ENCODE measurements at places on chromosomes 4 and X. TPM values are rescaled to one million over a fixed set of nuclear protein-coding genes. Genes with fewer than 3 reads are reported as not detected.

GRCh38 chrX:102154900-102155805 lies 624 bp downstream of the BEX5 start:
- no peaks in the 10 kb centered on the region for H3K36me3 ChIP-seq
- DNase-seq = no peak
- H3K27ac ChIP-seq = no peak overlapping the region
- H3K4me1 ChIP-seq = no peaks in the 10 kb centered on the region
- H3K27me3 ChIP-seq = no peaks in the 10 kb centered on the region

DNA sequence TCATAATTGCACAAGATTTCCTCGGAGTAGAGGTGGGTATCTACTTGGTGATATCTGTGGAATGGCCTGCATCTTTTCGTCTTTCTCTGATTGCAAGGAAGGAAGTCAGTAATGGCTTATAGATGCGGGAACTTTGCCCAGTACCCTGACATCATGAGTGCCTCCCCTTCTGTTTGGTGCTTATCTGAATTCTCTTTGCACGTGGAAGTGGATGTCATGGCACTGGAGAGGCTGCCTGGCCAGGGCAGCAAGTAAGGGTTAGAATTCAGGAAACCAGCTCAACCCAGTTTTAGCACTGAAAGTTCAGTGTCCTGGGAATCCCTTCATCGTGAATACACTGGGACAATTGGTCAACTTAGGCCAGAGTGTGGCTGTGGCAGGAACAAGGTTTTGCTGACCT lies 83.5 kb upstream of the RAPGEF2 start:
- H3K27me3 ChIP-seq = no peaks in the 10 kb centered on the region
- no peak overlapping the region for H3K27ac ChIP-seq
- no peaks in the 10 kb centered on the region for H3K4me1 ChIP-seq

GABRG1 gene
- total RNA-seq = not detected

DNA sequence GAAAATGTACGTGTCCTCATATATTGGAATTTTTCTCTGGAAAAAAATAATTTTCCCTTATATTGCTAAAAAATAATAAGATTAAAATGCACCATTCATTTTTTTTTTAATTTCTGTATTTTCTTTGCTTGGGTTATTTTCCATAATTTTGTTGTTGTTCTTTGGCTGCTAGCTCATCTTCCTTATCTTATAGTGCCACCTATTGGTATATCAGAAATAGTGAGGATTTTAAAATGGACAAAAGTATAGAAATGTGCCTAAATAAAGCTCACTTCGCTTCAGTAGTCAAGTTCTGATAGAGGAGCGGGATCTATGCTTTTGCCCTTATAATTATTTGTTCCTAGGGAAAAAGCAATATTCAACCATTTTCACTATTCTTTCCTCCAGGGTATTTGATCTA lies 134.8 kb downstream of the NAP1L3 start:
- no peak overlapping the region for H3K27ac ChIP-seq
- DNase-seq = no peak
- no peaks in the 10 kb centered on the region for H3K27me3 ChIP-seq
- no peak overlapping the region for H3K4me3 ChIP-seq
- H3K36me3 ChIP-seq = no peaks in the 10 kb centered on the region

DNA sequence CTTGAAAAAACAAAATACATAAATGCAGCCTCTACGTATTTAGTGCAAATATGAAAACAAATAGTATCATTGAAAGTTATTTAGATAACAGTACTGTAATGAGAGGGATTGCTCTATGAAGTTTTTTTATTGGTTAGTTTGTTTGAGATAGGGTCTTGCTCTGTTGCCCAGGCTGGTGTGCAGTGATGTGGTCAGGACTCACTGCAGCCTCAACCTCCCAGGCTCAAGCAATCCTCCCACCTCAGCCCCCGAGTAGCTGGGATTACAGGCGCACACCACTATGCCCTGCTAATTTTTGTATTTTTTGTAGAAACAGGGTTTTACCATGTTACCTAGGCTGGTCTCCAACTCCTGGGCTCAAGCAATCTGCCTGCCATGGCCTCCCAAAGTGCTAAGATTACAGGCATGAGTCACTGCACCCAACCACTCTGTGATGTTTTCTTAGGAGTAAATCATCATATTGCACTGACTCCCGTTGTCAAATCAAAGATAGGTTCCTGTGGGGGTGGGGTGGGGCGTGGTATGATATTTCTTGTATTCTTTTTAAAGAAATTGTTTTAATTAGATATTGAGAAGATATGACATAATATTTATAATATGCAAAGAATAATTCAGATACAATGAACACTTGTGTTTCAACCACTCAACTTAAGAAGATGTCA lies 75.8 kb downstream of the ATG4A start:
- H3K4me1 ChIP-seq = peaks cover 9% of the 10 kb centered on the region
- DNase-seq = peak; percentile 40
- H3K27ac ChIP-seq = no peak overlapping the region
- no peaks in the 10 kb centered on the region for H3K36me3 ChIP-seq
- no peak overlapping the region for H3K4me3 ChIP-seq
- no peaks in the 10 kb centered on the region for H3K27me3 ChIP-seq

GRCh38 chrX:86047174-86047935 lies at the start of gene CHM:
Gene CHM (minus strand): TSS chrX:86047558. CDS start chrX:86047532, 26 bp downstream.
- peaks cover 8% of the 10 kb centered on the region for H3K4me1 ChIP-seq
- peak; percentile 73 for DNase-seq
- H3K4me3 ChIP-seq = peak within 1 kb of the TSS; percentile 70
- H3K27ac ChIP-seq = peak within 1 kb of the TSS; percentile 76
- no peaks in the 10 kb centered on the region for H3K27me3 ChIP-seq

CNOT6L gene
- 26.7 TPM for total RNA-seq

PDE6B gene
- total RNA-seq = 8.2 TPM

DNA sequence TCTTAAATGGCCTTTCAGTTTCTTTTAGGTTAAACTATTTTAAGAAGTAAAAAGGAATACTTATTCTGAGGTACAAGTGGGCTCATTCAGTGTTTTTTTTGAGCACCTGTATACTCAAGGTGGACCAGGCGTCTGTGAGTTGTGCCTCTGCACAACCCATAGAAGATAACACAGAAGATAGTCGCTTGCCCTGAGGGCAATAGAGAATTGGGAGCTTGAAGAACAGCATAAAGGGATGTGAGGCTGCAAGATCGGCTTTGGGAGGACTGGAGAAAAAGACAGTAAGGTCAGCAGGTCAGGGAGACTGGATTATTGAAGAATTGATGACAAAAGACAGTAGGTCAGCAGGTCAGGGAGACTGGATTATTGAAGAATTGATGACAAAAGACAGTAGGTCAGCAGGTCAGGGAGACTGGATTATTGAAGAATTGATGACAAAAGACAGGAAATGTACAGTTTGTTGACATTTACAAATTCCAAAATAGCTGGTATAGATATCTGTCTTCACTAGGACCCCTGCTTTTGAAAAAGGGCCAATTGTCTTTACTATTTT lies 3.1 kb downstream of the CPE start:
- no peak overlapping the region for H3K27ac ChIP-seq
- DNase-seq = no peak
- H3K27me3 ChIP-seq = no peaks in the 10 kb centered on the region
- no peaks in the 10 kb centered on the region for H3K36me3 ChIP-seq

BEX1 gene
- not detected for total RNA-seq

GRCh38 chr4:10074767-10075105 lies 41.9 kb downstream of the WDR1 start:
- H3K27me3 ChIP-seq = no peaks in the 10 kb centered on the region
- no peak overlapping the region for H3K27ac ChIP-seq
- DNase-seq = no peak
- no peak overlapping the region for H3K4me3 ChIP-seq
- no peaks in the 10 kb centered on the region for H3K4me1 ChIP-seq
- peaks cover 11% of the 10 kb centered on the region for H3K36me3 ChIP-seq

DNA sequence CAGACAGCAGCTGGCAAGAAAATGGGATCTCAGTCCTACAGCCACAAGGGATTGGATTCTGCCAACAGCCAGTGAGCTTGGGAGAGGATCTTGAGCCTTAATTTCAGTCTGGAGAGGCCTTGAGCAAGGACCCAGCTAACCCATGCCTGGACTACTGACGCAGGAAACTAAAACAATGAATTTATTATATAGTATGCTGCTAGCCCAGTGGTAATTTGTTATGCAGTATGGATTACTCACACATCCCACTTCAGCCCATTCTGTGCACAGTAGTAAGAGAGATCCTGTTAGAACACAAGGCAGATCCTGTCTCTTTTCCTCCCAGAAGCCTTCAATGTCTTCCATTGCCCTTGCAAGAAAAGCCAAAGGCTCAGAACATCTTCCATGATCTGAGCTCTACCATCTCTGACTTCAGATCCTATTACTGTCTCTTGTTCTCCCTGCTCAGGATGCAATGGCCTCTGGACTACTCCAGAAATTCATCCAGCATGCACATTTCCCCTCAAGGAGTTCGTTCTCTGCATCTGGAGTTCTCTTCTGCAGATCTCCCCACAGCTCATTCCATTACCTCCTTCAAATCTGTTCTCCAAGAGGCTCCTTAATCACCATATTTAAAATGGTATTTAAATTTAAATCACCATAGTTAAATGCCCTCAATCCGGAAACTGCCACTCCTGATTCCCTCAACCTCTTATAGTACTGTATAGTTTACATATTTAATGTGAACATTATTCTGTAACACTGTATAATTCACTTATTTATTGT lies 27.6 kb downstream of the SMIM20 start:
- H3K4me3 ChIP-seq = no peak overlapping the region
- H3K4me1 ChIP-seq = no peaks in the 10 kb centered on the region
- DNase-seq = no peak
- no peaks in the 10 kb centered on the region for H3K36me3 ChIP-seq
- H3K27me3 ChIP-seq = no peaks in the 10 kb centered on the region

GRCh38 chr4:1166509-1167243 lies 5.7 kb downstream of the SPON2 start:
- no peak overlapping the region for H3K27ac ChIP-seq
- H3K36me3 ChIP-seq = no peaks in the 10 kb centered on the region
- H3K4me3 ChIP-seq = peak overlapping the region; percentile 54
- peaks cover 5% of the 10 kb centered on the region for H3K27me3 ChIP-seq

GRCh38 chrX:137234651-137235402 lies 201.0 kb upstream of the GPR101 start:
- H3K36me3 ChIP-seq = no peaks in the 10 kb centered on the region
- DNase-seq = no peak
- no peak overlapping the region for H3K27ac ChIP-seq
- peaks cover 48% of the 10 kb centered on the region for H3K27me3 ChIP-seq
- H3K4me3 ChIP-seq = no peak overlapping the region

GAGE13 gene
- not detected for total RNA-seq

DNA sequence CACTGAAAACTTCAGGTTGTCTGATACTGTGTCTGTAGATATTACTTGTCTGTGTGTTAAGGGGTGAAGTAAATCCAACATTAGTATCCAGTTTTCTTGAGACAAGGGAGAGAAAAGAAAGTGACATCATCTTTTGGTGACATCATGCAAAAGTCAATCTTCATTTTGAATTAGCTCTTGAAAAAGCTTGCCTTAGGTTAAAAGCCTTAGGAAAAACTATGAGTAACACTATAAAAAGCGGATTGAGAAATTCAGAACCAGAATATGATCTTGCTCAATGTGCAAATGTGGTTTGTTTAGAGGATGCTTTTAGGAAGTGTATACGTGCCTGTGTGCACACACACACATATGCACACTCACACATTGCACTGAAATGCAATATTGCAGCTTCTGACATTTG lies 345.8 kb upstream of the CASK start:
- H3K4me3 ChIP-seq = no peak overlapping the region
- H3K27me3 ChIP-seq = no peaks in the 10 kb centered on the region
- no peaks in the 10 kb centered on the region for H3K4me1 ChIP-seq
- H3K27ac ChIP-seq = no peak overlapping the region
- no peaks in the 10 kb centered on the region for H3K36me3 ChIP-seq

C1QTNF7 gene
- not detected for total RNA-seq

SSX3 gene
- not detected for total RNA-seq

GRCh38 chr4:2786152-2786671 lies 6.7 kb upstream of the SH3BP2 start:
- H3K4me3 ChIP-seq = no peak overlapping the region
- DNase-seq = no peak
- H3K27me3 ChIP-seq = no peaks in the 10 kb centered on the region
- 0 out of 2 replicates have a peak, but pooled peaks cover 7% of the 10 kb centered on the region for H3K4me1 ChIP-seq

- no peak for DNase-seq
- H3K4me1 ChIP-seq = no peaks in the 10 kb centered on the region
- no peak overlapping the region for H3K4me3 ChIP-seq
- H3K27me3 ChIP-seq = no peaks in the 10 kb centered on the region
- no peak overlapping the region for H3K27ac ChIP-seq
Measured at GRCh38 chr4:133150486-133151340, 1.6 kb downstream of the PCDH10 start.

- no peaks in the 10 kb centered on the region for H3K36me3 ChIP-seq
- no peak overlapping the region for H3K27ac ChIP-seq
- no peak for DNase-seq
- H3K4me1 ChIP-seq = no peaks in the 10 kb centered on the region
- H3K27me3 ChIP-seq = no peaks in the 10 kb centered on the region
Measured at GRCh38 chrX:34915463-34916225, 27.0 kb upstream of the FAM47B start.

DNA sequence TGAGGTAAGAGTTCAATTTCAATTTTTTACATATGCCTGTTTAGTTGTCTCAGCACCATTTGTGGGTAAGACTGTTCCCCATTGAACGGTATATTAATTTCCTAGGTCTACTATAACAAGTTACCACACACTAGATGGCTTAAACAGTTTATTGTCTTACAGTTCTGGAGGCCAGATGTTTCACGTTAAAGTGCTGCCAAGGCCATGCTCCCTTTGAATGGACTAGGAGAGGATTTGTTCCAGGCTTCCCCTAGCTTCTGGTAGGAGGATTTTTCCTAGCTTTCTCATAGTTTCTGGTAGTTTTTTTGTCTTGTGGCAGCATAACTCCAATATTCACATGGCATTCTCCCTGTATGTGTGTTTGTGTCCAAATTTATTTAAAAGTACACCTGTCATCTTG lies 149.3 kb upstream of the CYSLTR1 start:
- H3K4me1 ChIP-seq = no peaks in the 10 kb centered on the region
- H3K36me3 ChIP-seq = no peaks in the 10 kb centered on the region
- no peak for DNase-seq
- H3K27me3 ChIP-seq = no peaks in the 10 kb centered on the region
- no peak overlapping the region for H3K27ac ChIP-seq

- DNase-seq = no peak
- H3K36me3 ChIP-seq = no peaks in the 10 kb centered on the region
- H3K4me3 ChIP-seq = no peak overlapping the region
- H3K27ac ChIP-seq = no peak overlapping the region
- H3K27me3 ChIP-seq = no peaks in the 10 kb centered on the region
Measured at GRCh38 chr4:136909626-136910025, 622.7 kb downstream of the PCDH18 start.

CT45A1 gene
- total RNA-seq = not detected

GRCh38 chr4:78662658-78663057 lies 111.1 kb downstream of the ANXA3 start:
- no peak overlapping the region for H3K4me3 ChIP-seq
- H3K4me1 ChIP-seq = peaks cover 17% of the 10 kb centered on the region
- no peaks in the 10 kb centered on the region for H3K36me3 ChIP-seq

- no peaks in the 10 kb centered on the region for H3K36me3 ChIP-seq
- H3K4me3 ChIP-seq = no peak overlapping the region
- H3K4me1 ChIP-seq = no peaks in the 10 kb centered on the region
- no peak for DNase-seq
- H3K27ac ChIP-seq = no peak overlapping the region
Measured at GRCh38 chrX:69067841-69068240, 97.4 kb downstream of the PJA1 start.
